ENCODE measurements at places on chromosomes 11 and 22. TPM values are rescaled to one million over a fixed set of nuclear protein-coding genes. Genes with fewer than 3 reads are reported as not detected.
A peak's percentile ranks its signal among the peaks of the same experiment; 100 is the strongest.

The GAL3ST1 gene
- not detected for total RNA-seq

DNA sequence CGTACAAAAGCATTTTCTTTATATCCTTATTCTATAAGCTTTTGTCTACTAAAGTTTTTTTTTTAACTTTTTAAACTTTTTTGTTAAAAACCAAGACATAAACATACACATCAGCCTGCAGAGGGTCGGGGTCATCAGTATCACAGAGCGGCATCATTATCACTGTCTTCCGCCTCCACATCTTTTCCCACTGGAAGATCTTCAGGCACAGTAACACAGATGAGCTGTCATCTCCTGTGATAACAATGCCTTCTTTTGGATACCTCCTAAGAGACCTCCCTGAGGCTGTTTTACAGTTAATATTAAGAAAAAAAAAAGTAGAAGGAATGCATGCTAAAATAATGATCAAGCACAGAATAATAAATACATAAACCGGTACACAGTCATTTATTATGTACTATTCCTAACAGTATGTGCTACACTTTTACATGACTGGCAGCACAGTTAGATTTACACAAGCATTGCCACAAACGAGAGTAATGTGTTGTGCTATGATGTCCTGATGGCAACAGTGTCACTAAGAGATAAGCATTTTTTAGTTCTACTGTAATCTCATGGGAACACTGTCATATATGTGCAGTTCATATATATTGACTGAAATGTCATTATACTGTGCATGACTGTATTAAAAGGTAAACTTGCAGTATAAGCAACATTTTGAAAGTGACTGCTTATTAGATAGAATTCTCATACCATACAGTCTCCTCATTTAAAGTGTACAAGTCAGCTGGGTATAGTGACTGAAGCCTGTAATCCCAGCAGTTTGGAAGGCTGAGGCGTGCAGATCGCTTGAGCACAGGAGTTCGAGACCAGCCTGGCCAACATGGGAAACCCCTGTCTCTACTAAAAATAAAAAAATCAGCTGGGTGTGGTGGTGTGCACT, 58.6 kb downstream of the KDM2A start:
- no peak for DNase-seq

- no peak for DNase-seq
These were observed 26.4 kb upstream of the OR8D2 start for GRCh38 chr11:124346311-124346955.

DNA sequence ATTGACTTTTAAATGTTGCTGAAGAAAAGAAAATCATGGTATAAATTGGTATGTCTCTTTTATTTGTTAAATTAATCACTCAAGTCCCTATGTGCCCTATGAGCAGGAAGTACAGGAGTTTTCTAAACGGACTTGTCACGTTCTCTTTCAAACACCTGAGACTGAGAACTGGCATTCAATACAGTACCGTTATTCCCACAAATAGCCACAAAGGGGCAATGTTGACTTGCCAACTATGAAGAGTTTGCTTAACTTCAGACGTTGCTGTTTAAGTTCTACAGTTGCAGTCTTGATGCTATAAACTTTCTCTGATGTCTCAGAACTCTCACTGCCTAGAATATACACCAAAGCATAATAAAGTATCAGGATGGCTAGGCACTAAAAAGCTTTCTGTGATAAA, 7.6 kb downstream of the OR56A1 start:
- peak; percentile 74 for DNase-seq

DNA sequence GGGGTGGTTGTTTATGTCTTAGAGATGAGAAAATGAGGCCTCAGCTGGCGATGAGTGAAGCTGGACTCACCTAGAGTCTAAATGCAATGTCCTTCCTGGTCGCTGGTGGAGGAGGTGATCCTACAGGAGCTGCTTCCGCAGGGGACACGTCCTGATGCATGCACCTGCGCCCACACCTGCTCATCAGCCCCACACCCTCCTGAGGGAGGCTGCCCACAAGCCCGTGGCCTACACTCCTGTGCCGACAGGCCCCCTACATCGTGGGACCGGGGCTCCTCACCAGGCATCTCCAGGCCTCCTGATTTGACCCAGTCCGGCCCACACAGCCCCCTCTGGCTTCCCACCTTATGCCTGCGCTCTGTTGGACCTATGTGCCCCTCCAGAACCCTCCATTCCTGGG, 857.2 kb downstream of the TBC1D22A start:
- DNase-seq, result no peak

DNA sequence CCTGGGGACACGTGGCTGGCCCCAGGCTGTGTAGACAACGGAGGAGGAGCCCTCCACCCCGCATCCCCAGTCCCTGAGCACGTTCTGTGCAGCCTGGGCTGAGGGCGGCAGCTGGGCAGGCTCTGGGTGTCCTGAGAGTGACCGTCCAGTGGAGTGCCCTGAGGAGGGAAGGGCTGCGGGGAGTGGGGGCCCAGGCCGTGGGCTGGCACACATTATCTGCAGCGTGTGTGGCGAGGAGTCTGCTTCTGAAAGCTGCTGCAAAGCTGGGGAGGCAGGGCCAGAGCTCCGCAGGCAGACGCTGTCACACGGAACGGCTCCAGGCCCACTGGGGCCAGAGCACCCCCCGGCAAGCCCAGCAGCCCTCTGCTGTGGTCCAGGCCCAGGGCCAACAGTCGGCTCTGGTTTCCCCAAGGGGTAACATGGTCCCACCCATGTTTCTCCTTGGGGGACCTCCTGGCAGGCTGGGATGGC, 835 bp upstream of the ANO9 start:
- no peak for DNase-seq

- DNase-seq, result peak; percentile 66
These were observed 1.9 kb upstream of the PHF21A start for GRCh38 chr11:46122945-46123715.
